ENCODE measurements at places on chromosomes 7 and 10. TPM values are rescaled to one million over a fixed set of nuclear protein-coding genes. Genes with fewer than 3 reads are reported as not detected.

ACHE gene
- 6.2 TPM for total RNA-seq

CDHR3 gene
- 14.8 TPM for total RNA-seq

ZCCHC24 gene
- 19.8 TPM for total RNA-seq

ENKUR gene
- not detected for total RNA-seq

VAX1 gene
- not detected for total RNA-seq

DEPP1 gene
- total RNA-seq = 230 TPM

HSPA12A gene
- 22.7 TPM for total RNA-seq

OR2AE1 gene
- total RNA-seq = 2.0 TPM

NRF1 gene
- total RNA-seq = 11.9 TPM

CRHR2 gene
- 4.7 TPM for total RNA-seq

SPDYE1 gene
- total RNA-seq = not detected

HTR7 gene
- not detected for total RNA-seq

ASAH2B gene
- total RNA-seq = 4.4 TPM

UCMA gene
- total RNA-seq = not detected

CDK14 gene
- total RNA-seq = 21.8 TPM

PIP gene
- not detected for total RNA-seq

AMPH gene
- 2.6 TPM for total RNA-seq

GDF2 gene
- total RNA-seq = not detected

CCDC136 gene
- 3.6 TPM for total RNA-seq

PTPRZ1 gene
- 18.5 TPM for total RNA-seq

TAS2R41 gene
- not detected for total RNA-seq

GPR85 gene
- 0.33 TPM for total RNA-seq

CASP2 gene
- 9.3 TPM for total RNA-seq

ADAM8 gene
- 3.4 TPM for total RNA-seq

UFSP1 gene
- total RNA-seq = 6.2 TPM

PAX2 gene
- total RNA-seq = under 0.01 TPM

PON2 gene
- total RNA-seq = 108 TPM

NKX6-2 gene
- 2.1 TPM for total RNA-seq

NKX1-2 gene
- total RNA-seq = not detected

FAM25G gene
- not detected for total RNA-seq

MSMB gene
- total RNA-seq = not detected

MEIG1 gene
- not detected for total RNA-seq

CALHM3 gene
- total RNA-seq = not detected

SMNDC1 gene
- total RNA-seq = 7.5 TPM

ANKRD22 gene
- total RNA-seq = 5.9 TPM

SEMA3A gene
- 0.33 TPM for total RNA-seq

URGCP gene
- total RNA-seq = 22.1 TPM

STAG3 gene
- total RNA-seq = not detected

TDRD1 gene
- total RNA-seq = 0.78 TPM

ODAD2 gene
- 0.66 TPM for total RNA-seq

RPP38 gene
- total RNA-seq = 7.3 TPM

DRGX gene
- not detected for total RNA-seq

PAPOLB gene
- under 0.01 TPM for total RNA-seq

EFCAB10 gene
- not detected for total RNA-seq

CREM gene
- total RNA-seq = 26.7 TPM

OPN4 gene
- total RNA-seq = not detected

MET gene
- total RNA-seq = 23.7 TPM
